ENCODE measurements at places on chromosomes 4 and X.

GRCh38 chr4:187777954-187778353 is 217.6 kb upstream of the ZFP42 start:
- DNase-seq = no peak

DNA sequence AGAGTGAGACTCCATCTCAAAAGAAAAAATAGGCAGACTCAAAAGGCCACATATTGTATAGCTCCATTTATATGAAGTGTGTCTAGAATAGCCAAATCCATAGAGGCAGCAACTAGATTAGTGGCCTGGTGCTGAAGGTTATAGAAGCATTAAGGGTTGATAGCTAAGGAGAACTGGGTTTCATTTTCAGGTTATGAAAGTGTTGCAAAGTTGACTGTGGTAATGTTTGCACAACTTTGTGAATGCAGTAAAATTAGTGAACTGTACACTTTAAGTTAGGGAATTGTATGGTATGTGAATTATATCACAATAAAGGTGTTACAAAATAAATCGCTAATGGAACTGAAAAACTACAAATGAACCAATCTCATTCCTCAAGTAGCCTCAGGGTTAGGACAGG is 28.3 kb downstream of the TXLNG start:
- DNase-seq = no peak

DNA sequence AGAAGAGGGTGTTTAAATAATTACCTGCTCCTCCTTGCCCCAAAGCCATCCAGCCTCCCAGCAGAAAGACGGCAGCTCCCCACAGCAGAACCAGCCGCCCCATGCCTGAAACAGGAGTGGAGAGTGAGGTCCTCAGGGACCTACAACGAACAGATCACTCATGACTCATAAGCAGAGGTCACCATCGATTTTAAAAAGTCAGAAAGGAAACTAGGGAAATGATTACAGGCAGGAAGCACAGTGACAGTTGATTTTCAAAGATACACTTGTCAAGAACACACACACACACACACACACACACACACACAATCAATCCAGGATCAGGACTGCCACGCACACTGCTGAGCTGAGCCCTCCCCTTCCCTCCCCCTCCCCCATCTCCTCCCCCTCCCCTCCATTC is at the start of gene CRLF2:
Gene CRLF2 (minus strand): TSS at position 118 of the 400 bp plus-strand sequence. CDS start 15 bp downstream, at position 103.
- peak; percentile 41 for DNase-seq

GRCh38 chr4:140359562-140360427 is 13.7 kb upstream of the SCOC start:
- DNase-seq = peak; percentile 87

DNA sequence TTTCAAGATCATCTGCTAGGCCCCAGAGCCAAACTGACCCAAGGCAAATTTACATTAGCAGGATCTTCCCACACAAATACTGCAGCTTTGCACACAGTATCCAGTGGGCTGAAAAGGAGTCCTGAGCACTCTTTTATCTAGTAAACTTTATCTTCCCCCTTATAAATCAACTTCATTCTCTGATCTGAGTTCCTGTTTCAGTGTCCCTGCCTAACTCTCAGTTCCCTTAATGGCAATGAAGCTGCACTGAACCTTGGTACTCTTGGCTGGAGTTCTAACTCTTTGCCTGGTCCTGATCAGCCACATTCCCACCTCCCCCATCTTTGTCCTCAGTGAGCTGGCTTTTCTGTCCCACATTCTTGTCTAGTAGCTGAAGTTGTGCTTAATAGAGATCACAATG is 37.4 kb downstream of the EDA2R start:
- DNase-seq = no peak

- DNase-seq = no peak
Observed at GRCh38 chr4:3417448-3417847, 24.3 kb upstream of the HGFAC start.

GRCh38 chr4:108355186-108355901 is 186.6 kb upstream of the LEF1 start:
- DNase-seq = peak; percentile 66

DNA sequence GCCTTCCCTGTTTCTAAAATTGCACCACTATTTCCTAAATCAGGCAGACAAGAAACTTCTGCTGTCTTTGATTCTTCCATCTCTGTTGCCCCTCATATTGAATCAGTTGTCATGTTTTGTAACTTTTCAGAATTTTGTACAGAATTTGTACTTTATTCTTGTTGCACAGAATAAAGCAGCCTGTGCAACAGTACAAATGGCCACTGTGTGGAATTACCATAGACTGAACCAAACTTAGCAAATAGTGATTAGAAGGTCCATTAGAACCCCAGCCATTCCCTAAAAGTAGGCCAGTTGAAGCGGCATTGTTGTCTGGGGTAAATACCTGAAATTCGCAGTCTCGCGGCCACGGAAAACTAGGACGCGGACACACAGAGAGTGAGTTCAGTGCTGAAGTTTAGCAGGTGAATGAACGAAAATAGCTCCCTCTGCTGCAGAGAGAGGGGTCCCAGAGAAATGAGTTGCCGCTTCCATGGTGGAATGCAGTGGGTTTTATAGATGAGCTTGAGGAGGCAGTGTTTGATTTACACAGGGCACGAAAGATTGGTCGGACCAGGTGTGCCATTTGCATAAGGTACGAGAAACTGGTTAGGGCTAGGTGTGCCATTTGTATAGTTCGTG is 71.8 kb downstream of the C4orf33 start:
- DNase-seq = no peak

- DNase-seq = no peak
Observed at GRCh38 chr4:48762408-48762807, 17.7 kb downstream of the FRYL start.

DNA sequence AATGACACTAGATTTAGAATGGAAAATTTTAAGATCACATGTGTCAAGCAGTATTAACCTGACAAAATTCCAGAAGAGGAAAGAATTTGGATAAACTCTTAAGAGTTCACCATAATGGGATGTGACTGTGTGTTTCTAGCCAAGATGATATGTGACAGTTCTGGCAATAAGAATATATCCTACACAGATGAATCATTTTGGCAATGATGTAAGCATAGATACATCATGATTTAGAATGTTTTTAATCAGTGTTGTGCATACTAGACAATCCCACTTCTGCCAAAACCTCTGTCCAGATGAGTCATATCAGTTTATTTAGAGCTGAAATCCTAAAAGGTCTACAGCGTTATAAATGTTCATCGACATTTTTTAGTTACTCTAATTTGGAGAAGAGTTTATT is 48.8 kb downstream of the PTCHD1 start:
- DNase-seq = no peak

- DNase-seq = no peak
Observed at GRCh38 chr4:176404621-176405020, 84.9 kb downstream of the SPCS3 start.

- peak; percentile 4 for DNase-seq
Observed at GRCh38 chrX:15349046-15349445, 13.7 kb upstream of the PIGA start.

GRCh38 chr4:80268936-80269335 is 2.5 kb downstream of the FGF5 start:
- no peak for DNase-seq

DNA sequence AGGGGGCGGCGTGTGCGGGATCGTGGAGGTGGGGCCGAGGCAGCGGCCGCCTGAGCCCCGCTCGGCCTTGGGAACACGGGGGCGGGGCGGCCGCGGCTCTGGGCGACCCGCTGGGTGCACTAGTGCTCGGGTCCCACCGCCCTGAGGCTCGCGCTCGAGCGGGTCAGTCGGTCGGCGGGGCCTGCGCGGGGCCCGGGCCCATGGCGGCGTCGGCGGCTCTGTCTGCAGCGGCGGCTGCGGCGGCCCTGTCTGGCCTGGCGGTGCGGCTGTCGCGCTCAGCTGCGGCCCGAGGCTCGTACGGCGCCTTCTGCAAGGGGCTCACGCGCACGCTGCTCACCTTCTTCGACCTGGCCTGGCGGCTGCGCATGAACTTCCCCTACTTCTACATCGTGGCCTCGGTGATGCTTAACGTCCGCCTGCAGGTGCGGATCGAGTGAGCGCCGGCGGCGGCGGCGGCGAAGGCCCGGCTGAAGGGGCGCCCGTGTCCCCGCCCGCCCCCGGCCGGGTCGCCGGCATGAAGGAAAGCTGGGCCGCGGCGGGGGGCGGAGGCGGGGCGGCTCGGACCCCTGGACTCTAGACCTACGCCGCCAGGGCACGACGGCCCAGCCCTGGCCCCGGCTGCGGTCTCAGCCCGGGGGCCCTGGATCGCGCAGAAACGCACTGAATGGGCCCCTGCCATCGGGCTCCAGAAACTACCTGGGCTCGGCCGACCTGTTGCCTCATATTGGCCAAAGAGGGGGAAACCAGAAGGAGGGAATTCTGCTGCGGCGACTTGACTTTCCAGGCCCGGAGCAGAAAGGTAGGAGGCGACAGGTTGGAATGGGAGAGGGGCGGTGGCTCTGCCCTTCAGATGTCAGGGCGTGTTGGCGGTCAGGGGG is at the start of gene SMIM10L2A:
Gene SMIM10L2A (plus strand): TSS at position 13 of the 878 bp plus-strand sequence. CDS start 188 bp downstream, at position 201.
- DNase-seq = peak; percentile 35

DNA sequence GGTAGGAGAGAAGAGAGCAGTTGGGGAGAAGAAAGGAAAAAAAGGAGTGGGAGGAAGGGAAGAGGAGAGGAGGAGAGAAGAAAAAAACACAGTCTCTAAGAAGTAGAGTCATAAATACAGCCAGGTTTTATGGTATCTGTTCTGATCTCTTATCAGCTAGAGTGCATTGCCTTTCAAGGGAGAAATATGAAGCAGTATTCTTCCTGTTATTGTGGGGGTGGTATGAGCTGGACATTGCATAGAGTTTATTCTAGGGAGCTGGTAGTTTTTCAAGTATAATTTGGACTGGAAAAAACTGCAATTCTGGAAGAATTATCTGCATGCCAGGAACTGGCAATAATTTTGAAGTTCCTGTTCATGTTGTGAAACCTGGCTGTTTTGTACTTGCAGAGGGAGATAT is 54.9 kb upstream of the TAB3 start:
- DNase-seq = no peak

GRCh38 chrX:123847056-123847455 is 12.8 kb upstream of the XIAP start:
- no peak for DNase-seq

- no peak for DNase-seq
Observed at GRCh38 chr4:15930314-15930713, 8.2 kb downstream of the FGFBP1 start.

DNA sequence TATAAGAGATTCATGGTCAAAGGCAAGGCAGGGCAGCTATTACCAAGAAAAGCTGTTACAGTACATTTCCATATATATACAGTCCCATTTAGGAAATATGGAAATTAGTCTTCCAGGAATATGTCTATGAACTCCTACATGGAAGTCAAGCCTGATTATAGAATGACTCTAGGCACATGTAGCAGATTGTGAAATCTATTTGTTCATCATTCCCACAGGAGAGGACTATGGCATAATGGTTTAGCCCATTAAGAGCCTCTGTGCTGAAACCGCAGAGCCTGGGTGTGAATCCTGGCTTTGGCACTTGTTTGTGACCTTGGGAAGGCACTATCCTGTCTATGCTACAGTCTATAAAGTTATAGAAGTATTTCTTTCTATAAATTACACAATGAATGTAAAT is 764.8 kb downstream of the RAPGEF2 start:
- DNase-seq = no peak

DNA sequence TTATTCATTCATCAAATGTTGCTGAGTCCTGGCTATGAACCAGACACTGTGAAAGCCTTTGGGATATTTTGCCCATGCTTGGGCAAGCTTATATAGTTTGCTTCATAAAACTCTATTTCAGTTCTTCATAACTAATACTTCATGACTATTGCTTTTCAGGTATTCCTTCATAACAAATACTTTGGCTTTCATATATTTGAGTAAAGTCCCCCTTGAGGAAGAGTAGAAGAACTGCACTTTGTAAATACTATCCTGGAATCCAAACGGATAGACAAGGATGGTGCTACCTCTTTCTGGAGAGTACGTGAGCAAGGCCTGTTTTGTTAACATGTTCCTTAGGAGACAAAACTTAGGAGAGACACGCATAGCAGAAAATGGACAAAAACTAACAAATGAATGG is 1.7 kb upstream of the AFP start:
- DNase-seq = no peak

GRCh38 chrX:41796577-41796976 is 72.6 kb downstream of the GPR82 start:
- DNase-seq = no peak

- DNase-seq = no peak
Observed at GRCh38 chr4:110475881-110476818, at the start of gene ENPEP. ENPEP (plus strand) TSS chr4:110476155; CDS start chr4:110476415, 260 bp downstream.

- DNase-seq = no peak
Observed at GRCh38 chr4:165656829-165657490, 216.1 kb upstream of the TLL1 start.

- no peak for DNase-seq
Observed at GRCh38 chrX:103413705-103414387, 37.5 kb downstream of the BEX3 start.

GRCh38 chrX:68735266-68735665 is 87.8 kb downstream of the STARD8 start:
- DNase-seq = no peak

DNA sequence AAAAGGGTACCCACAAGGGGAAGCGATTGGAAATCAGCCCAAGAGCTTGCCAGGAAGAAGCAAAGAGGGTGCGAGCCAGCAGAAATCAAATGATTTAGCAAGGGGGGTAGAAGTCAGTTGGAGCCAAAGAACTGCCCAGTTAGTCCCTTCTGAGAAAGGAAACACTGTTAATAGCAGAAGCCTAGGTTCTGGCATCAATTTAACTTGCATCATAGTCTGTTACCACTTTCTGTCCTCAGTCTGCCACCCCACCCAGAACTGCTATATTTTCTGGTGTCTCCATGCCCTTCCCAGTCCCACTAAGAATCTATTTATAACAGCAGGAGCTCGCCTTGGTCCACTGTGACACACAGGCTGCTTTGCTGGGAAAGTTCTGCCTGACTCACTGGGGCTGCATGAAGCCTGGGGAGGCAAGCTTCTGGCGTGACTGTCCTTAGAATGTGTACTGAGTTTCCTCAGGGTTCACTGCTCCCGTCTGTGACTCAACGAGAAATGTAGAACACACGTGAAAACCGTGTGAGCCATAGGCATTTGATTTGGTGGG is 157.8 kb upstream of the TTC29 start:
- DNase-seq = no peak

GRCh38 chr4:98745366-98745765 is 87.0 kb upstream of the TSPAN5 start:
- no peak for DNase-seq

DNA sequence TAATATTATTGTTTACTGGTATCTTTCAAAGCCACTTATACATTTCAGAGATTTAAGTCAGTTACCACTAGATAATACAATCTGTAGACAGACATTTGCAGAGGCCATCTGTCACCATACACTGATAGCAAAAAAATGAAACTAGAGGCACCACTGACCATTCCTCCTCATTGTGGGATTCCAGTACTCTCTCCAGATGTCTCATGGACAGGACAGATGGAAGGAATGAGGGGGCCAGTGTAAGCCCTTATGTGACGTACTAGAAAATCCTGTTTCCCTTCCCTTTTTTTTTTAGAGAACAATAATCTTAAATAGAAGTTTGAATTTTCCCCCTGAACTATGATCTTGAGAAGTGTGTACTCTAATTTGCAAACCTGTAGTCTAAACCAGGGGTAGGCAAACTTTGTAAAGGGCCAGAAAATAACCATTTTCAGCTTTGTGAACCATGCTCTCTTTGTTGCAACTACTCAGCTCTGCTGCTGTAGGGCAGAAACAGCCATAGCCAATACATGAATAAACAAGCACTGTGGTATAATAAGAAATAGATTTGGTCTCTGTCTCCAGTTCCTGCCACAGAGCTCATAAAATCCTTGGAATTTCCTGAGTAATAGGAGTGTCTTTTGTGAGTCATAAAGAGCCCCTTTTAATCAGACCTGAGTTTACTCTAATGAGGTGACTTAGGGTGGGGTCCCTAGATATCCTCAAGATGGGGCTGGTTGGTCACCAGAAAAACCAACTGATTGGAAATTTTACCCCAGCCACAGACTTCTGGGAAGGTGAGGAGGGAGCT is 90.4 kb downstream of the MOSPD2 start:
- no peak for DNase-seq

- DNase-seq = no peak
Observed at GRCh38 chr4:24477919-24478318, 106.4 kb downstream of the DHX15 start.
